ENCODE measurements at places on chromosomes 12 and 14. TPM values are rescaled to one million over a fixed set of nuclear protein-coding genes. Genes with fewer than 3 reads are reported as not detected.

KRT72 gene
- not detected for total RNA-seq

TAS2R42 gene
- total RNA-seq: not detected

POLR3B gene
- 6.3 TPM for total RNA-seq

DTX1 gene
- 38.1 TPM for total RNA-seq

KRT75 gene
- total RNA-seq: not detected

GPR84 gene
- total RNA-seq: not detected

RAD9B gene
- 0.78 TPM for total RNA-seq

RPGRIP1 gene
- total RNA-seq: 0.78 TPM

PRR13 gene
- 54.6 TPM for total RNA-seq

DNA sequence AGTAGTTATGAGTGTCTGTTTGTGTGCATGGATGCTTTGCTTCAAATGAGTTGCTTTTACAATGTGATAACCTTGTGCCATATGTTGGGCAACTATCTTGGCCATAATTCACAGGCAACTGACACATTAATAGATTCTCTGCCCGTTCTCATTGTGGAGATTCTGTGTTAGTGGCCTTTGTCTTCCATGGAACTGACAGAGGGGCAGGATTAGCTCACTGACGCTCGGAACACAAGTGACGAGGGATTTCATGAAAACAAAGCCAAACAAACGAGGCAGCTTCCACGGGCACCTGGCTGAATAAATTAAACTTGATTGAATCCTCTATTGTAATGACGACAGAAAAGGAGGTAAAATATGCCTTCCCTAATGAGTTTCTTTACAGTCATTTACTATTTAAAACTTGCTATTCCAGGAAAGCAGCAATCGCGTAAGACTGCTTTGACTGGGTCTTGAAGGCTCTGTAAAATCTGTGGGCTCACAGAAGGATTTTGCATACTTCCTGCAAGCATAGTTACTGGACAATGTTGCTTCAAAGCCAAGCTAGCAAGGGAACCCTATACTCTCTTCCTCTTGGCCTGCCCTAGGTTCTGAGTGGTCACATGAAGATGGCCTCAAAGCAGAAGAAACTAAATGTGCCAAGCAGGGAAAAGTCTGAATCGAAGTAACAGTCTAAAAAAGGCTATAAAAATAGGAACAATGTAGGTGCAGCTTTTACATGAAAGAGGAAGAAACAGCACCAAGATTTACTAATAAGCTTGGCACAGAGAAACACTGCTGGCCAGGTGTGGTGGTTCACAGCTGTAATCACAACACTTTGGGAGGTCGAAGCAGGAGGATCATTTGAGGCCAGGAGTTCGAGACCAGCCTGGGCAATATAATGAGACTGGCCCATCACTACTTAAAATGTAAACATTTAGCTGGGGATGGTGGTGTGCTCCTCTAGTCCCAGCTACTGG, 28.1 kb upstream of the SINHCAF start:
- no peak for DNase-seq

DNA sequence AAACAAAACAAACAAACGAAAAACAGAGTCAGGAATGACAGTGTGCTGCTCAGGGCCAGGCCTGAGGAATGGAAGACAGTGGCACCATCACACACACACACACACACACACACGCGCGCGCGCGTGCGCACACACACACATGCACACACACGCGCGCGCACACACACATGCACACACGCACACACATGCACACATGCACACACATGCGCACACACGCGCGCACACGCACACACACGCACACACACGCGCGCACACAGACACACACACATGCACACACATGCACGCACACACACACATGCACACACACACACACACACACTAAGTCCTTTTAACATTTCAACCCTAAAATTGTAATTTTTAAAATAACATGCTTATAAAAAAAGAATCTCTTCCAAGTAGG, 13.2 kb upstream of the MARK3 start:
- DNase-seq: no peak

DNA sequence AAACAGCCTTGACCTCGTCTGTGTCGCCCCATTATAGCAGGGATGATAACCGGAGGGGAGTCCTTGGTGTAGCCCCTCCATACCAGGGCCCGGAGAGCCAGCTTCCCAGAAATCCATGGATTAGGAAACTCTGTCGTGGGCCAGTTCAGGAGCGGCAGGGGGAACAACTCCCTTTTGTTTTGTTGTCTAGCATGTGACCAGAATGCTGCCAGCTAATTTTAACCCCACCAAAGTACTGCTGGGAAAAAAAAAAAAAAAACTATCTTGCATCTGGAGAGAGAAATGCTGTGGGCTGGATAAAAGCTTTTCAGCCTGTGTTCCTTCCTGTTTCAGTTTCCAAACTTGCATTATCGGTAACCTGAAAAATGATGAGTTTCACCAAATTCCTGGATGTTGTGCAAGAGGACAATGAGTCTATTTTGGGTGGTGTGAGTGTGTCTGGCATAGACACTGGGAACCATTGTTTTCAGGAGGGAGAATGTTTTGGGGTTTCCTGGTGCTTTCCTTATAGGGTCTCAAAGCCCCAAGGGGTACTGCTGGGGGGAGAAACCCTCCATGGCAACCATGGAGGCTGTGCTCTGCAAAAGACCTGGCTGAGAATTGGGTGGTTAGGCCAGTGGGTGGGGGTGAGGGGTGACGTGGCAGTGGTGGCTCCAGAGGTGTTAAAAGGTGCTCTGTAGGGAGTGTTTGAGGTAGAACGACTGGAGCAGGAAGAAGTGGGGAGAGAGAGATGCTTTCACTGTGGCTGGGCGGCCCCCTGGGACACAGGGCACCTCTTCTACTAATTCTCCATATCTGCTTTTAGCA, 14.9 kb upstream of the IRF2BPL start:
- DNase-seq: no peak

- no peak for DNase-seq
These were observed 19.3 kb downstream of the CHD8 start for GRCh38 chr14:21436567-21437062.

DNA sequence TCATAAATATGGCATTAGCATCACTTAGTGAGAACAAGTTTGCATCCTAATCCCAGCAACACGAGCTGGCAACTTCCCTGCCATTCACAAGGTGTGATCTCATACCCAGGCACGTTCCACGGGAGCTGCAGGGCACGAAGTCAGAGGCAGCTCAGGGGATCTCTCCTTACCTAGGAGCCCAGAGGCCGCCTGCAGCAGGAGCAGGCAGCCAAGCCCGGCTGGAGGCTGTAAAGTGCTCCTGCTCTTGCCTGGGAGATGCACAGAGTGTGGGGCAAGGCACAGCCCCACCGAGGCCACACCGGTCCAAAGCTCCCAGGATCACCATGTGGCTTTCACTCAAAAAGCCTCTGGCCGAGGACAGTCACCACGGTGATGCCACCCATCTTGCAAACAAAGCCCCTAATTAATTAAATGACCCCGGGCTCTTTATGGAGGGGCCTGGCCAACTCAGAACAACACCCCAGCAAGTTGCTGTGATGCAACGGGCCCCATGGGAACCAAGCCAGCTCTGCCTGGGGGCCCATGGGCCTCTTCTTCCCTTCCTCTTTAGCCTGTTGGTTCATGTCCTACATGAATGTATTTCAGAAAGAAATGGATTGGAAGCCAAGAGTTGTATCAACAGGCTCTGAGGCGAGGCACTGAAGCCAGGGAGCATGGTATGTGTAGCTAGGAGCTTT, 26.5 kb downstream of the NUAK1 start:
- no peak for DNase-seq

DNA sequence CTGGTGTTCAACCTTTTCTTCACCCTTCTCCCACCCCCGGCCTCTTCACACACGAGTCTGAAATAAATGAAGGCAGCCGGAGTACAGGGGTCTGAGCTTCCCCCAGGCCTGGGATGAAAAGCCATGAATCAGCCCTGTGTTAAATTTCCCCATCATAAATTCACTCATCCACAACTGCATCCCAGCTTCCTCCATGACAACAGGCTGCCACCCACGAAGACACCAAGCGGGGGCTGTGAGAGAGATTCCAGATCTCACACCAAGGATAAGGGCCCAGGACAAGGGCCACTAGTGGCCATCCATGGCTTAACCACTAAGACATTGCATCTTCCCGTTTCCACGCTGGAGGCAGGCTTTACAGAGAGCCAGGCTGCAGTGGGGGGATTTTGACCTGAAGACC, 93.9 kb upstream of the NCOR2 start:
- DNase-seq: no peak

- DNase-seq: no peak
These were observed 125.7 kb upstream of the KRAS start for GRCh38 chr12:25376407-25376806.

DNA sequence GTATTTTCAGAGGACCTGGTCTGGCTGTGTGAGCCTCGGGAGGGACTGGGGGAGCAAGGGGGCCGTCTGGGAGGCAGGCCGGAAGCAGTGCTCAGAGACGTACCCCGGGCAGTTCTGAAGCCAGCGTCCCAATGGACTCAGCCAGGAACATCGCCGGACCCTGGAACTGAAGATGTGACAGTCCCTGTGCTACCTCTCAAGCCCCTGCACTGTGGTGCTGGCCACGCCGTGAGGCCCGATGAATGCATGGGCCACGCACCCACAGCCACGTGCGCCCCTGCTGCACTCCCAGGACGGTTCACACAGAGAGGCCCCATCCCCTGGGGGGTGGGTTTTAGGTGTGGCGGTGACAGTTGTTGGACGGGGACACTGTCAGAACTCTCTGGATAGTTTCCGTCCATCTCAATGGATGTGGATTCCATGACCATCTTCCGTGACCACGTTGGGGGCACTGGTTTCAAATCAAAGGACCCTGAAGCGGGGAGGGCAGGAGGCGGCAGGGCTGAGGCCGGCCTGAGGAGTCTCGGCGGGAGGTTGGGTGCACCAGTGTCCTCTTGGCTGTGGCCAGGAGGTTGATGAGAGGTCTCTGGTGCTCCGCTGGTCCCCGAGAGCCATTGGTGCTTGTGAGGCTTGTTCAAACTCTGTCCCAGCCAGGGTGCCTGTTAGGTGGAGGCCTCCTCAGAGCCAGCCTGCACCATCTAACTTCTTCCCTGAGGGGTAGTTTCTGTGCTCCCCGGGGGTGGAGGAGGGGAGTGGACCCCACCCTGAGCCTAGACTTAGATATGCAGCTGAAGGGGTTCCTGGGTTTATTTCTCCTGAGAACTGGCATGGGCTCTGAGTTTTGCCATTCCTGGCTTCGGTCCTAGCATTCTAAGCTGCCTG, 36.3 kb upstream of the TSPAN9 start:
- DNase-seq: no peak

DNA sequence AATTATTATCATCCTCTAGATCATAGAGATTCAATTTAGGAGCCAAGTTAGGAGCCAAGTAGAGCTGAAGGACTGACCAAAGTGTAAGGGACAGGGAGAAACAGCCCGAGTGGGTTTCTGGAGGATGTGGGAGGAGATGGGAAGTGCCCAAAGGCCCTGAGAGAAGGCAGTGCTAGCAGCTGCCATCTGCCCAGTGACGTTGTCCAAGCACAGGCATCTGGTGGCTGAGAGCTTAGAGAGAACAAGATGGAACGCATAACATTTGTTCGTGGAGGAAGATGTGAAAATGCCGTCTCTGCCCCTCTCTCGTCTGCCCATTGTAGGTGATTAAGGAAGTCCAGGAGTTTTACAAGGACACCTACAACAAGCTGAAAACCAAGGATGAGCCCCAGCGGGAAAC, 34.7 kb downstream of the CD9 start:
- DNase-seq: no peak

DNA sequence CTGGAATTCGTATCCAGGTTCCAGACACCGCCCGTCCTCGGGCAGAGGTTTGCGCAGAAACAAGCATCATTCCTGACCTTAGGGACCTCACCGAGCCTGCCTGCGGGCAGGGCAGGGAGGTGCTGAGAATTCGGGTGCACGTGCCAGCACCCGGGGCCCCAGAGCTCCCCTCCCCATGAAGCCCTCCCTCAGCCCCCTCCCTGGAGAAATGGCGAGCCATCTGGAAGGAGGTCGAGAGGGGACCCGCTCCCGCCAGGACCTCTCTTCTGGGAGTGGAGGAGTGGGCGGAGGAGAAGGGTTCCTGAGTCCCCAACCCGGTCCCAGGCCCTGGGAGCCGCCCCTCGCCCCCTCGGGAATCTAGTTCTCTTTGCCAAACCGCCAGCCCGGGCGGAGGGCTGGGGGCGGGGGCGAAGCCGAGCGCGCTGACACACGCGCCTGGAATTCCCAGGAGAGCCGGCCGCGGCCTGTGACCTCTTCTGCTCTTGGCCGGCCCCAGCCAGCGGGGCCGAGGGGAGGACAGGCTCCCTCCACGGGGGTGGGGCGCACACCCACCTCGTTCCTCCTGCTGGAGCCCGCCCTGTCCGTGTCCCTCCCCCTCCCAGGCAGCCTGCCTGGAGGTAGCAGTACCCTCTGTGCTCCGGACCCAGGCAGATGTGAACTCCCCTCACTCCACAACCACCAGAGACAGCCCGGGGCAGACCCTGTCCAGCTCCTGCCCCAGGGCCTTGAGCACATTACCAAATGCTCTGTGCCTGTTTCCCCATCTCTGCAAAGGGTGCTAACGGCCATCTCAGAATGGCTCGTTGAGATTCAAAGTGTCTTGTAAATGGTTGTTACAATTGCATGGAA, 23.0 kb upstream of the GPR132 start:
- no peak for DNase-seq

DNA sequence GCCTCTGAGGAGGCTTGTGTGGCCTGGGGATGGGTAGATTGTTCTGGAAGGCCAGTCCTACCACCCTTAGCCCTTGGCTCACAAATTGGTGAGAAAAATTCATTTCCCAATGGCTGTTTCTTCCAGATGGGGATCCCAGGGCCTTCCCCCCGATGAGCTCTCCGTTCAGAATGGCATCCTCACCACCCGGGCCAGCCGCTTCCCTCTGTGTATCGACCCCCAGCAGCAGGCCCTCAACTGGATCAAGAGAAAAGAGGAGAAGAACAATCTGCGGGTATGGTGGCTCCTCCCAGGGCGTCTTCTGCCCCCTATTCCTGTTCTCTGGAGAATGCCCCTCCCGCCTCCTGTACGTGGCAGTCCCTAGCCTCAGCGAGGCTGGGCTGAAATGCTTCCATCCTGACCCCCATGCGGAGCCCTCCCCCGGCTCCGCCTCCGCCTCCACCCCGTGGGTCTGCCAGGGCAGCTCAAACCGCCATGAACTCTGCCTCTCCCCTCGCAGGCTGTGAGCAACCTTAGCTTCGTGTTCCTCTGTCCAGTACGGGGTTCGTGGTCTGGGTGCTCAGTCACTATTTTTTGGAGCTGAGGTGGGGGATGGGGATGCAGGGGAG, 57.8 kb downstream of the CCDC92 start:
- DNase-seq: no peak

GRCh38 chr12:32171211-32171610, 64.6 kb downstream of the BICD1 start:
- DNase-seq: no peak

GRCh38 chr12:32161058-32161457, 54.4 kb downstream of the BICD1 start:
- no peak for DNase-seq

GRCh38 chr14:30131581-30132097, 204.0 kb upstream of the PRKD1 start:
- no peak for DNase-seq

DNA sequence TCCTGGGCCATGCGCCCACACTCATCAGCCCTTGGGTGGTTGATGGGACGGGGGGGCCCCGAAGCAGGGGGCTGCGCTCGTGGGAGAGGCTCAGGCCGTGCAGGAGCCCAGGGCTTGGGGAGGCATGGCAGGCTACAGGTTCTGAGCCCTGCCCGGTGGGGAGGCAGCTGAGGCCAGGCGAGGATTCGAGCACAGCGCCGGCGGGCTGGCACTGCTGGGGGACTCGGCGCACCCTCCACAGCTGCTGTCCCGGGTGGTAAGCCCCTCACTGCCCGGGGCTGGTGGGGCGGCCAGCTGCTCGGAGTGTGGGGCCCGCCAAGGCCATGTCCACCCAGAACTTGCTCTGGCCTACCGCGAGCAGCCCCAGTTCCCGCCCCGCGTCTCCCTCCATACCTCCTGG, 295.8 kb upstream of the SEL1L start:
- DNase-seq: no peak
